A549 (cell line): ENCODE measurements at places on chromosomes 4 and X. TPM values are rescaled to one million over a fixed set of nuclear protein-coding genes. Genes with fewer than 3 reads are reported as not detected.

DNA sequence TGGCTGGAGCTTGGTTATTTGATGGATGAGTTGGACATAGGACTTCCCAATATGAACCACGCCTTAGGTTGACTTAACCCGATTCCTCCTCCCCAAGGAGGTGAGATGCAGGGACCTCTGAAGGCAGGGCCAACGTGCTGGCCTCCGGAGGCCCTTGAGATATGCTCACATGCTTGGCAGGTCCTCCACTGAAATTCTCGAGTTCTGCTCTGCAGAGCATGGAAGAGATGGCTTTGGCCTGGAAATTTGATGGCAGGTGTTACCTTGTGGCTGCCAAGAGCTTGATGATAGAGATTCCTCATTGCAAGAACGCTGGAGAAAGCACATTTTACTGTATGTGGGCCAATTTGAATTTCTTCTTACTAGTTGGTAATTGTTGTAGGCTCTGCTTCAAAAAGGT lies 117.4 kb upstream of the LIMCH1 start:
- DNase-seq: no peak

GRCh38 chrX:83160096-83160495 lies 348.0 kb upstream of the POU3F4 start:
- DNase-seq: no peak

DNA sequence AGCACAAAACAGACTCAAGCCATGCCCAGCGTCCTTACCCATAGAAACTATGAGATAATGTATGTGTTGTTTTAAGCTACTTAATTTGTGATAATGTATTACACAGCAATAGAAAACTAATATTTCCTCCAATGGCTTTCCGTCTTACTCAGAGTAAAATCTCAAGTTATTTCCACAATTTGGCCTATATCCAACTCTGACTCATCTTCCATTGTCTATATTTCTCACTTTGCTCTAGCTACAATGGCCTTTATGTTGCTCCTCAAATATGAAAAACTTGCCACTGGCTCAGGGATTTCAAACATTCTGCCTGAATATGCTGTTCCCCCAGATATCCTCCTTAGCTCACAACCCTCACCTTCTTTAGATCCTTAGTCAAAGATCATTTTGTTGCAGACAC lies 31.6 kb downstream of the IQCM start:
- no peak for DNase-seq

DNA sequence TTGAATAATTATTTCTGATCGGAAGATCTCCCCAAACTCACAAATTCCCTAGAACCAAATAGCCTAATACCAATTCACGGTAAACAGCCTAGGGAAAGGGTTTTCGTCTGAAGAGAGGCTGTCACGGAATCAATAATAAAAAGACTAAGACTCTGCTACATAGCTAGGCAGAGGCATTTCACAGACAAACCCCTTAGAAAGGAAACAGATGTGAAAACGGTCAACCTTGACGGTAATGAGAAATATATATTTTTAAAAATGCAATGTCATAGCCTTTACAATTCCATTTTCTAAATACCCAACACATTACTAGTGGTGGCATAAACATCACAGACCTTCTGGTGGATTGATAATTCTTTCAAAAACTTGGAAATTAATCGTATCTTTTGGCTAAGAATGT lies 28.4 kb downstream of the PROM1 start:
- no peak for DNase-seq

GRCh38 chr4:147516133-147516532 lies 35.2 kb downstream of the EDNRA start:
- DNase-seq: no peak

DNA sequence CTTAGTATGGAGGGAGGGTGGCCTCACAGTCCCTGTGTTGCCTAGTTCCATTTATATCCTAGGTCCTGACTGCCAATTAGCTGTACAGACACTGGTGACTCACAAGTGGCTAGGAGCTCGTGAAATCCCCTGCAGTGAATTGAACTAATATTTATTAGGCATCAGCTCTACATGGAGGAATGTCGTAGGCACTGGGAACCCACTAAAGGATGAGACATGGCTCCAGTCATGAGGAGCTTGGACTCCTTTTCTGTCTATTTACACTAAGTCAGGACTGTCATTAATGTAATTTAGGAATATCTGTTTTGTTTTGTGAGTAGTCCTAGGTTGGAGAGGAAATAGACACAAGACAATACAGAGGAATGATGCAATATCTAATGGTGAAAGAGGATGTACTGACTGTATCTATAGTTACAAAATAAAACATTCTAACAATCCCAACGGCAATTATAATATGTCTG lies 67.7 kb downstream of the MID1IP1 start:
- DNase-seq: no peak

DNA sequence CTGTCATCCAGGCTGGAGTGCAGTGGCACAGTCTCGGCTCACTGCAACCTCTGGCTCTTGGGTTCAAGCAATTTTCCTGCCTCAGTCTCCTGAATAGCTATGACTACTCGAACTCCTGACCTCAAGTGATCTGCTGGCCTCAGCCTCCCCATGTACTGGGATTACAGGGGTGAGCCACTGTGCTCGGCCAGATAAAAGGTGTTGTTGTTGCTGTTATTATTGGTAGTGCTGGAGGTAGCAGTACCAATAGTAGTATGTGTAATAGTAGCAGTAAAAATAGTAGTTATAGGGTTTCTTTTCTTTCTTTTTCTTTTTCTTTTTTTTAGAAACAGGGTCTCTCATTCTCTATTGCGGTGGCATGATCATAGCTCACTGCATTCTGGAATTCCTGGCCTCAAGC lies 592.1 kb downstream of the ARAP2 start:
- DNase-seq: no peak

DNA sequence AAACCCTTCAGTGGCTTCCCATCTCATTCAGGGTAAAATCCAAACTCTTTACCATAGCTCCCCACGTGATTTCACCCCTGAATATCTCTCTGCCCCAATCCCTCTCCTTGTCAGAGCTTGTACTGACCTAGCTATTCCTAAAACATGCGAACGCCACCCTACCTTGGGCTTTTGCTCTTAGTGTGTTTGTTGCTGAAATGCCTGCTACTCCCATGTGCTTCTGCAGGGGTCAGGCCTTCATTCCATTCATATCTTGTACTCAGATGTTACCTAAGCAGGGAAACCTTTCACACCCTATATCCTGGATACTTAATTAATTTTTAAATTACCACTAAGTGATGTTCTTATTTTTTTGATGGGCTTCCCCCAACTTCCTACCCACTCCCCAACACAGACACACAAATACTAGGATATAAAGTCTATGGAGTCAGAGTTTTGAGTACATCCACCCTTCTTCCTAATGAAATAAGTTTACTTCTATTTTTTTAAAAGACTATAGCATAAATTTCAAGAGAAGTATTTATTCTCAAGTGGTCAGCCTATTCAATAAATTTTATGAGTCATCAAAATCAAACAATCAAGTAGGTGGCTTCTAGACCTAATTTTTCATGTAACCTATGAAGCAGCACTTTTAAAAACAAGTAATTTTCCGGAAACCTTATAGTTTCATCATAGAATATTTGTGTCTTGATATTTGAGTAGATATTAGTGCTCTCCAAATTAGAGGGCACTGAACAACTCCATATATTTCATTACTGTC lies 189.4 kb downstream of the RAPGEF2 start:
- DNase-seq: no peak

Gene FGFBP1
- polyA plus RNA-seq: 3.0 to 4.1 TPM (median 4.0 TPM) in 3 replicates

Gene SPANXC
- 0.39 to 0.55 TPM in 2 of 3 replicates, not detected in the other for polyA plus RNA-seq

Gene ITIH6
- polyA plus RNA-seq: not detected in 3 replicates
